NCI-H774 (cell line): ENCODE measurements at places on chromosomes 2 and 18.

- no peak for DNase-seq
Measured at GRCh38 chr2:109594246-109594885, 19.4 kb downstream of the SEPTIN10 start.

DNA sequence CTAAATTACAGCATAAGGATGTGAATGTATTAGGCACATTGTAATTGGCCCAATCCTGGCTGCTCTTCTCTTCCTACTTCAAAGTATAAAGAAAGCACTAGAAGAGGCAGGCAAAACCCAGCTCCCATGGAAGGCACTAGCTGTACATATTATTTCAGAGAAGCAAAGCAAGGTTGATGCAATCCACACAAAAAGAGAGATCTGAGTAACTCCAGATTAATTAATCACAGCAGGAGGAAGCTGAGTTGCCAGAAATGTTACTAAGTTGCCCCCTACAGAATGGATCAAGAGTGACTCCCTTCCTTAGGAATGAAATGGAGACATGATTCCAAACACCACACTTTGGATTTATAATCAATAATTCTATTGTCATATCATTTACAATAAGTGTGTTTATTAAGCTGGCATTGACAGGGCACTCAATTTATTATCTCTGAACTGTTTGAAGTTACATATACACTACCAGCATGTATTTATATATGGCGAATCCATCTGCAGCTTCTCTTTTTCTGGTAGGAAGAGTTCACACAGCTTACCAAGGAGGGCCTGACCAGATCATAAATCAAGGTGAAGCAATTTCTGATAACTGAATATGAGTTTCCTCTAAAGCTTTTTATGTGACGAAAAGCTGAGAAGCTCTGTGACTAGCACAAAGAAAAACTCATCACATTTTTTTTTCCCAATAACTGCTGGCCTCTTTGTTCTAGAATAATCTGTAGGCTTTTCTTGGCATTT lies 393.1 kb upstream of the LYPD1 start:
- no peak for DNase-seq

GRCh38 chr2:100632759-100633158 lies 70.0 kb downstream of the PDCL3 start:
- DNase-seq = no peak

- no peak for DNase-seq
Measured at GRCh38 chr2:41400088-41400665, 647.6 kb upstream of the PKDCC start.

GRCh38 chr2:201854221-201854801 lies 48.0 kb downstream of the CDK15 start:
- DNase-seq = no peak

- no peak for DNase-seq
Measured at GRCh38 chr2:102098756-102099155, 43.8 kb upstream of the IL1R1 start.

DNA sequence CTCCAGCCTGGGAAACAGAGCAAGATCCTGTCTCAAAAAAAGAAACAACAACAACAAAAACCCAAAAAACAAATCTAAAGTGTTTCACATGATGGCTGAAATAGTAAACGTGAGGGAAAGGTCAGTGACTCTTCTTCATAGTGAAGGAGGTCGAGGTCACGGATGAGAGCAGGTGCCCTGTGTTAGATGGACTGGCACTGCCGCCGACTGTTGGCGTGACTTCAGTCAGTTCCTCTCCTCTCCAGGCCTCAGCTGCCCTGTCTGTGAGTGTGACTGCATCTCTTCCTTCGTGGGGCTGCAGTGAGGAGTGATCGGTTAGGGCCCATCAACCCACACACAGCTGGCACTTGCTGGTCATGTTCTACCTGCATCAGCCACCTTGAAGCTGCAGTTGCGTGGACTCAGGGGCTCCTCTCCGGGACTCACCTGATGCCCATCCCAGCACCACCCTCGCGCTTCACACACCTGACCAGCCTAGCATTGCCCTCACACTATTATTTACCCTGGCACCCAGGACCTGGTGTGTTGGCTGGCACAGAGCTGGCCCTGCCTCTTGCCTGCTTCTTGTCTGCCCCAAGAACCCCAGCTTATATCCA lies 30.1 kb upstream of the TMEM87B start:
- DNase-seq = no peak

GRCh38 chr18:11258039-11258610 lies 108.8 kb upstream of the PIEZO2 start:
- no peak for DNase-seq

DNA sequence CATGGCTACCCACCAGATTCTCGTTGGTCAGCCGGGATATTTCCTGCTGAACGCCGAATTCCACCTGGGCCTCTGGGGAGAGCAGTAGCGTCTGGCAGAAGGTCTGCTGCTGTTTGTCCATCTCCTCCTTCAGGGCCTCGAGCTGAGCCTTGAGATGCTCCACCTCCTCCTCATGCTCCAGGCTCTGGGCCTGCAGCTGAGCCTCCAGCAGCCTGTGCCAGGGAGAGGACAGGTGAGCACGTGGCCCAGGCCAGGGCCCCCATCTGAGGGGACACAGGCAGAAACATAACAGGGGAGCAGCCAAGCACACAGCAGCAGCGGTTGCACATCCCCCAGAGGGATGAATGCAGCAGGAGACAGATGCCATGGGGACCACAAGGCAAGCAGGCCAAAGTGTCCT lies 40.1 kb upstream of the ACAA2 start:
- no peak for DNase-seq
